ENCODE measurements at places on chromosomes 12 and 14. TPM values are rescaled to one million over a fixed set of nuclear protein-coding genes. Genes with fewer than 3 reads are reported as not detected.

GRCh38 chr12:6866920-6867412, 365 bp upstream of the TPI1 start:
- H3K36me3 ChIP-seq, result peaks cover 75% of the 10 kb centered on the region
- peaks cover 37% of the 10 kb centered on the region for H3K4me1 ChIP-seq
- no peaks in the 10 kb centered on the region for H3K27me3 ChIP-seq
- H3K27ac ChIP-seq, result peak overlapping the region; percentile 91
- peak overlapping the region; percentile 88 for H3K4me3 ChIP-seq

- H3K4me3 ChIP-seq, result no peak overlapping the region
- peaks cover 87% of the 10 kb centered on the region for H3K27me3 ChIP-seq
- H3K27ac ChIP-seq, result no peak overlapping the region
- no peaks in the 10 kb centered on the region for H3K36me3 ChIP-seq
- DNase-seq, result no peak
- no peaks in the 10 kb centered on the region for H3K4me1 ChIP-seq
These were observed 10.8 kb downstream of the TMEM179 start for GRCh38 chr14:104593710-104594136.

DNA sequence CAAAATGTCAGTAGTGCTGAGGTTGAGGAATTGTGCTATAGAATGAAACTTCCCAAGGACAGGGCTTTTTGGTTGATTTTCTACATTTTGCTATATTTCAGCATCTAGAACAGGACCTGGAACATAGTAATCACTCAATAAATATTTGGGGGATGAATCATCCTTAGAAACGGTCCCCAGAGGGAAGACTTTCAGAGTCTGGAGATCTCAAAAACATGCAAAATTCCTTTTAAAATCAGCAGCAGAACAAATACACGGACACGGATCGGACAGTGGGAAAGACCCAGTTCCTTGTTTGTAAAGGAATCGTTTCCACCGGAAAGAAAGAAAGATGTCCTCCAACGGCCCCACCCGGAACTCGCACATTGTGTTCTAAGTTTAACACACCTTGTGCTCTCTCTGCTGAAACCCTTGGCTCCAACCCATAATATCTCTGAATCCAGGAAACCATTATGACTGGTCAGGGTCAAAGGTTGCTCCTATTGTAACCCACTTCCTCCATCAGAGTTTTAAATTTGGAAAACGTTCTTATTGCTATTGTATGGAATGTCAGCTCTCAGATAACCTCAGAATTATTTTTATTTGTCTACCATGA, 617.2 kb downstream of the MED13L start:
- no peaks in the 10 kb centered on the region for H3K27me3 ChIP-seq
- no peaks in the 10 kb centered on the region for H3K4me1 ChIP-seq
- no peak for DNase-seq
- H3K36me3 ChIP-seq, result no peaks in the 10 kb centered on the region
- no peak overlapping the region for H3K4me3 ChIP-seq

DNA sequence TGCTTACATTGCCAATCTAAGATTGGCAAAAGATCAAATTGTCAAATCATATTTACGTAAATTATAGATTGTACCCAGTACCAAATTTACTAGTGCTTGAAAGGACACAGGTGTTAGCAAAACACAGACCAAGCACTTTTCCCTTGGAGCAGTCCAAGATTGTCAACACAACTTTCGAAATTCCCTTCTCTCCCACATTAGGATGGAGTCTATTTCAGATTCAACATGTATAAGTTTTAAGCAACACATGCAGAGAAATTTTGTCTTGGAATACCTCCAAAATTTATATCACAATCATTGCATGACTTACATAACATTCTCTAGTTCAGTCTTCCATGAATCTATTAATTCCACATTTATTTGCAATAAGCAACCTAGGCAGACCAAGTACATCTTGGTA, 74.9 kb upstream of the SLCO1C1 start:
- no peak overlapping the region for H3K27ac ChIP-seq
- H3K36me3 ChIP-seq, result no peaks in the 10 kb centered on the region
- no peaks in the 10 kb centered on the region for H3K27me3 ChIP-seq
- no peak for DNase-seq
- no peak overlapping the region for H3K4me3 ChIP-seq

- H3K4me3 ChIP-seq, result peak overlapping the region; percentile 94
- H3K36me3 ChIP-seq, result peaks cover 23% of the 10 kb centered on the region
- no peaks in the 10 kb centered on the region for H3K27me3 ChIP-seq
- DNase-seq, result no peak
- H3K27ac ChIP-seq, result peak overlapping the region; percentile 97
- peaks cover 35% of the 10 kb centered on the region for H3K4me1 ChIP-seq
These were observed 925 bp upstream of the MIPOL1 start for GRCh38 chr14:37196604-37197420.

PCED1B gene
- 2.1 TPM for total RNA-seq

TSPAN19 gene
- not detected for total RNA-seq
